ENCODE measurements at places on chromosomes 6 and 20.

DNA sequence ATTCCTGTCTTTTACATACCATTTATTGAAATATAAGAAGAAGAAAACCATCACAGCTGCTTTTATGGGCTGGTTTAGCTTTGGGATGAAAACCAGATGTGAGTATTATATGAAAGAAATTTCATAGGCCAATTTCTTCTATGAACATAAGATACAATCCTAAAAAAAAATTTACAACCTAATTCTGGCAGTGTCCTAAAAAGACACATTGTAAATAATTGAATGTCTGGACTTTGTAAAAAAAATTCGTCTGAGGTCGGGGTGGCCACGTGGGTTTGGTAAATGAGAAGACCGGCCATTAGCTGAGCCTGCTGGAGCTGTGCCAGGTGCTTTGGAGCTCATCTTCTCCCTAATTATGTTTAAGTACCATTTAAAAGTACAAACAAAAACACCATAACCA is 26.8 kb downstream of the DACT2 start:
- no peak for DNase-seq

GRCh38 chr6:132390017-132390416 is 11.3 kb downstream of the MOXD1 start:
- DNase-seq, result no peak

- DNase-seq, result no peak
Measured at GRCh38 chr6:3579652-3580175, 122.9 kb upstream of the SLC22A23 start.

DNA sequence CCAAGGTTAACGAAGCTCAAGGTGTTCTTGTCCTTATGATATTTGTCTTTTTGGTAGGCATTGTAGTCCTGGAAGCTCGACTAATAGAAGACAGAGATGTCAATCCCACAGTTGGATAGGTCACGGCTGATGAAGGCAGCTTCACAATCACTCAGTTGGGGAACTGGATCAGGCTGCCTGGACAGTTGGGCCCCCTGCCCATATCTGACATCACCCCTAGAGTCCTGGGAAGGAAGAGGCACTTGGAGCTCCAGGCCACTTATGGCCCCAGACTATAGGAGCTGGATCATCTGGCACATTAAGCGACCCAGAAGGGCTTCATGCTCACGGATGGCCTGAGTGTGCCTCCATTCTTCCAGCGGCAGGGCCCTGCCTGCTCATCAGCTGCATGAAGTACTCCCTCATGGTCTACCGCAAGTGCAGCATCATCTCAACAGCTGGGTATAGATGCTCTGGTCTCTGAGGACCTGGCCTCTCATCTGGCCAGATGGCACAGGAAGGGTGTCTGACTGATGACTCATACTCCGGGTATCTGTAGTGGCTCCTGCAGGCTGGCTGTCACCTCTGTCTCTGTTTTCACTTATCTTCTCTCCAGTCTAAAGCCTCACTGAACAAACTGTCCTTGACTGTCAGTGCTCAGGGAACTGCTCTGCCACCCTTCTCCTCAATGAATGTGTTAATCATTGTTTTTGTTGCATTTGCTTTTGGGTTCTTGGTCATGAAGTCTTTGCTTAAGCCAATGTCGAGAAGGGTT is 29.2 kb upstream of the SSR1 start:
- no peak for DNase-seq

DNA sequence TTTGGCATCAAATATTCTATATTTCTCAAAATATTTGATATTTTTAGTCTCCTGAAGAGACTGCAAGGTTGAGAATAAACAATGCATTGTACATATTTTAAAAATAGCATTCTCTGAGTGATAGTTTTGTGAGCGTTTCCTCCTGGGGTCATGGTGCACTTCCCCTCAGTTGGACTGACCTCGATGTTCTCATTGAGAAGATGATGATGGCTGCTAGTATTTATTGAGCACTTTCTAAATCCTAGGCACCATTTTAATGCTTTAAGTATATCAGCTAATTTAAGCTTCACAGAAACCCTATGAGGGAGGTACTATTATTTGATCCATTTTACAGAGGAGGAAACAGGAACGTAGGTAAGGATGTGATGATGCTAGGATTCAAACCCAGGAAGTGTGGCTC is 18.2 kb downstream of the DSE start:
- no peak for DNase-seq

DNA sequence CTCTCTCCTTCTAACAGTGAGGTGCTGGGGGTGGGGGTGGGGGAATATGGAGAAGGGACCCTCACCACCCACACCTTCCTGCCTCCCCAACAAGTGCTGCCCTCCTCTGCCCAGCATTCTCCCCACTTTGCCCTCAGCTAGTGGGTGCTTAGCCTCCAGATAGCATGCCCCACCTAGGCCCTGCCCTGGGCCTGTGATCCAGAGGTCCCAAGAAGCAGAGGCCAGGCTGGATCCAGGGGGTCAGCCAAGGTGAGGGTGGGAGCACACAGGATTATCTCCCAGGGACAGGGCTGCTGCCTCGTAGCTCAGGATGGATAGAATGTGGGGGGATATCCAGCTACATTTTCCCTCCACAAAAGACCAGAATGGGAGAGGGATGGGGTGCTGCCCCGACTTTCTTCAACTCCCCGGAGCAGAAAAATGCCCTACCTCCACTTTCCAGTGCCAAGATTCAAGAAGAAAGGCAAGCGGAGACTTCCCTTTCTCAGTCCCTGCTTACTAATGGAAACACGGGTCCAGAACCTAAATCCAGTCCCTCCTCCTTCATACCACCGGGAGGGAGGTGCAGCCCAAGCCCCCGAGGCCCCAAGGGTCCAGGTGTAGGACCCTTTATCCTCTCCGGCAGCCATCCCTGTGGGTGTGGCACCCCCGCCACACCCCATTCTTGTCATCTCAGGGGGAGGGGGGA is 987 bp downstream of the ADISSP start:
- DNase-seq, result no peak

- DNase-seq, result no peak
Measured at GRCh38 chr20:41264819-41265218, 52.7 kb downstream of the ZHX3 start.

DNA sequence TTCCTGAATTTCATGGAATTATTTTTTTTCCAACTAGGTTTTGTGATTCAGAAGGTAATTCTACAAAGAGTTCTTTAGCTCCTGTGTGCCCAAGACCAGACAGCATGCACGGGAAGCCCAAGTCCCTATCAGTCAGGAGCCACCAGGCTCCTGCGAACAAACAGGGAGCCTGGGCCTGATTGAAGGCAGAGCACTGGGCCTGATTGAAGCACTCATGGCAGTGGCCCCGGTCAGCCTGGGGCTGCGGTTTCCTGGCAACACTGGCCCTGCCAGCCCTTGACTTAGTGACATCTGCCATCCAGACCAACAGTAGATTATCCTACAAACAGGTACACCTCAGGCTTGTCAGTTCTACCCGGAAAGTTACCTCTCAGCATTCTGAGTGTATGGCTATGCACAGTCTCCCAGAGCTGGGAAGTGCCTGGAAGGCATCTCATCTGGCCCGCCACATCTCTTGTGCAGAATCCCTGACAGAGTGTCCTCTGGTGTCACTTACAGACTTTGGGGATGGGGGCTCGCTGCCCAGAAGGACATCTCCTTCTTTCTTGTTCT is 133.8 kb downstream of the VEGFA start:
- no peak for DNase-seq

- no peak for DNase-seq
Measured at GRCh38 chr20:1897965-1898464, 2.8 kb downstream of the SIRPA start.

- DNase-seq, result no peak
Measured at GRCh38 chr20:17097603-17098002, 129.2 kb upstream of the PCSK2 start.

GRCh38 chr6:26367114-26367513 is 2.1 kb downstream of the BTN3A2 start:
- DNase-seq, result no peak

GRCh38 chr20:20360464-20360863 is 7.4 kb upstream of the INSM1 start:
- DNase-seq, result no peak

DNA sequence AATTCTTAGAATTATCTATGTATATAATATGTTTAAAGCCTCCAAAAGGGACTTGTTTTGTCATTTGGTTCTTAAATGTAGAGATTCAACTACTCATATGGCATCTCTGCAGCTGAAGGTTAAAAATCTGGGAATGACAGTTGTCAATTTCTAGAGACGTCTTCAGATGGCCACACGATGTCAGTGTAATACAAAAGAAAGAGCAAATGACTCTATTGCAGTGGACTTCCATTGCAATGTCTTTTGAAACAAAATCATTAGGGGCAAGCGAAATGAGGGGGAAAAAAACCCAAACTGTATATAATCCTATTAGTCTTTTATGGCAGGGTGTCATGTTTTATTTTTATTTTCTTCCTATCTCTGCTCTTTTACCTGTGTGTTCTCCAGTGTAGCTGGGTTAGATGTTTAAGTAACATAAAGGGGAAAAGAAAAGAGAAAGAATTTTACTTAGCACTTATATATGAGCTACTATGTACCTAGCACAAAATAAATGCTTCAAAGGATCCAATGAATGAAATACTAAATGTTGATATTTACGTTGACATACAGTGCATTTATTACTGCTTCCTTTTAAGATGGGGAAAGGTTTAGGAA is 26.2 kb downstream of the CCN2 start:
- DNase-seq, result no peak

DNA sequence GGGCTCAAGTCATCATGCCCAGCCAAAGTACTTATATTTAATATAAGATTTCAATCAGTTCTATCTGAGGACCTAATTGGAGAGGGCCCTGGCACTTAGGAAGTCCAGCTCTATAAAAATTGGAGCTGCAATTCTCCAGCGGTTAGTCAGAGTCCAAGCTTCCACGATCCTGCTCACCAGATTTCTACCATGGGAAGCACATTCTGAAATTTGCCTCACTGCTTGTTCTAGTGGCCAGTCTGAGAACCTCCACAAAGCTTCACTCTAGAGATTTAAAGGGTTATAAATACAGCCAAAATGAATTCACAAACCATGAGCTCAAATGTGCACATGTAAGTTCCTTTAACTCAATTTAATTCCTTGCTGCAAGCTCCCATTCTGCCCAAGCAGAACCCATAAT is 33.5 kb downstream of the PNLDC1 start:
- DNase-seq, result no peak

GRCh38 chr6:1015825-1016224 is 296.1 kb upstream of the FOXQ1 start:
- no peak for DNase-seq

- no peak for DNase-seq
Measured at GRCh38 chr20:2874456-2874855, 1.2 kb downstream of the PTPRA start.

GRCh38 chr6:147776631-147777213 is 268.2 kb downstream of the SAMD5 start:
- no peak for DNase-seq

DNA sequence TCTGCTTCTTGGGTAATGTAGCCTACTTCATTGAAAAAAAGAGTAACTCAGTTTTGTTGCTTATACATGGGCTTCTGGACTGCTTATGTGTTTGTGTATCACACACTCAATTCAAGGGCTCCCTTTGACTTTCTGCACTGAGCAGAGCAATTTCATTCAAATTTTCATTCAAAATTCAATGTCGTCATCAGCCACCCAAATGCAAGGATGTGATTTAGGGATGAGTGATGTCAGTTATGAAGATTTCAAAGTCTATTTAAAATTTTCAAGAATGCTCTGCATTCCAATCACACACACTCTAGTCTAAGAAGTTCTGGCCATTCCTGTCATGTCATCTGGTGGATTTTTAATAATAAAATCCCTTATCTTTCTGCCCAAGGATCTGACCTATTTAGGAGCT is 344.5 kb upstream of the ZFP64 start:
- no peak for DNase-seq

DNA sequence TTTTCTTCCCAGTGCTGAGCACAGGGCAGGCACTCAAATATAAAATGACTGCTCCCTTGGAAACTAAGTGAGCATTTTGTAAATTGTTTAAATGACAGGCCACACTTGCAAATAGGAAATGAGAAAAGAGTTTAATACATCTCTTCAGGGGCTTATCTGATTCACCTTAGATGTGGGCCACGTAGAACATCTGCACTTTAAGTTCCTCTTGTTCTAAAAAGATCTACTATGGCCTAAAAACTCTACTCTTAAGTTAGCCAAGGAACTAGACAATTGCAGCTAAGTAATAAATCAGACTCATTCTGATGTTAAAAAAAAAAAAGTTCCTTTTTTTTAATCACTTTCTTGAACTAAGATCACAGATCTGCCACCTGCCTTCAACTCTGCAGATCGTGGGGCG is 126.3 kb downstream of the KIF16B start:
- no peak for DNase-seq

GRCh38 chr20:54661880-54662465 is 186.6 kb downstream of the DOK5 start:
- no peak for DNase-seq

DNA sequence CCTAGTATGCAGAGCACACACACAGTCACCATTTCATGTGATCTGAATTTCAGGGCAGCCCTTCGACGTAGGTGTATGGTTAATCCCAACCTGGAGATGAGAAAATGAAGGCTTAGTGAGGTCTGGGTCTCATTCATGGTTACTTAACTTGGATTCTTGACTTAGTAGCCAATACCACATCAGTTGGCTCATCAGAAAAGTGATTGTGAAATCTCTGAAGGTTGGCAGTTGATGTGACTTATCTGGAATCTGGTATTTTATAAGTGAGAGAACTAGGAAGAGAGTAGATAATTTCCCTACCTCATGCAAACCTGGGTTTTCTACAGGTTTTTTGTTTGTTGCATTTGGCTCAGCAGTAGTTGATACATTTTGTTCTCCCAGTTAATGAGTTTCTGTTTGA is 123.7 kb downstream of the CCDC170 start:
- DNase-seq, result no peak

DNA sequence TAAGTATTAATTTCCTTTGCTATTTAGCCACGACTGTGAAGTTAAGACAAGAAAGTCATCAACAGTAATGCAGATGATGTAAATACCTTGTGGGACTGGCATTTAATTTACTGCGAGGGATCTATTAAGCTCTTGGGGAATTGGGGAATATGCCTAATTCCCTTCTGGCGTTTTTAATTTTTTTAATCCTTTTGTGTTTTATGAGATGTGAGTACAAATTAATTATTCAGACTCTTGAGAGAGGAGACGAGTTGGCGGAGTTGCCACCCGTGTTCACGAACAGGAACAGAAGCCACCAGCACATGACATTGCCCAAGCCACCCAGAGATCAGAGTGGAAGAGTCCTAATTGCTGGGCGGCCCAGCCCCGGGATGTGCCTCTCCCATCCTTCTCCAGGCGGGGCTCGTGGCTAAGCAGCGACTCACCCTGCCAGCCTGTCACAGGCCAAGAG is 533 bp upstream of the CRYBG1 start:
- no peak for DNase-seq

DNA sequence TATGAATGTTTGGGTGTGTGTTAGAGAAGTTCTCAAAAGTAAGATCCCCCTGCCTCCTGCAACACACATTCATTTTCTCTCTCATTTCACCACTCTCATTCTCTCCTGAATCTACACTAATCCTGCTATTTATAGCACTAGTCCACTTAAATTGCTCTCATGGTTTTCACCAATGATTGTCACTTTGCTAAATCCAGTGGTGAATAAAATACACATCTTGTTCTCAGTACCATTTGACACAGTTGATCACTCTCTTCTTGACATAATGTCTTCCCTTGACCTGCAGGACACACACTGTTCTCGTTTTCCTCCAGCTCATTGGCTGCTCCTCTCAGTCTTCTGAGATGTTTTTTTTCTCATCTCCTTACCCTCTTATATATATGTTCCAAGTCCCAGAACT is 32.1 kb downstream of the TENT5A start:
- no peak for DNase-seq
